Left forelimb (tissue), 1 donor: ENCODE measurements at places on chromosomes 2 and 18.
A peak's percentile ranks its signal among the peaks of the same experiment; 100 is the strongest.

DNA sequence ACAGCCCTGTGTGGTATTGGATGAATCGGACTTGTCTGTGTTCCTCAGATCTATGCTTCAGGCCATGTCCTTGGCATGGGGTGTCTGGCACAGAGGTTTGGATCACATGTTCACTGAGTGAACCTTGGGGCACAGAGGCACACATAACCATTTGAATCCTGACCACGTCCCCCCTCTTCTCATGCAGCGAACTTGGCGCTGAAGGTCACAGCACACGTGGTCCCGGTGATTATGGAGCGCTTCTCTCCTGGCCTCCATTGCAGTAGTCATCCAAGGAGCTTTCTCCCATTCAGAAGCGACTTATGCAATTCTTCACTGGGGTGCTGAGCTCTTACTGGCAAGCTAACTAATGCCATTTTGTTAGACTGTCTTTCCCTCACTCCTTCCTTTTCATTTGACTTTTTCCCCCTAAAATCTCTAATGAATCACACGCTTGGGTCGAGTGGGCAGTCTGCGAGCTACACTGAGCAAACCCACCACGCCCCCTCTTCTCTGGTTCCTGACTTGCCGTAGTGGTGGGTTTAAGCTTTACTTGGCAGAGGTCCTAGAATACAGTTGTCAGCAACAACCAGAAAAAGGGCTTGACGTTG, 59.4 kb downstream of the KCNG2 start:
- DNase-seq, result no peak

DNA sequence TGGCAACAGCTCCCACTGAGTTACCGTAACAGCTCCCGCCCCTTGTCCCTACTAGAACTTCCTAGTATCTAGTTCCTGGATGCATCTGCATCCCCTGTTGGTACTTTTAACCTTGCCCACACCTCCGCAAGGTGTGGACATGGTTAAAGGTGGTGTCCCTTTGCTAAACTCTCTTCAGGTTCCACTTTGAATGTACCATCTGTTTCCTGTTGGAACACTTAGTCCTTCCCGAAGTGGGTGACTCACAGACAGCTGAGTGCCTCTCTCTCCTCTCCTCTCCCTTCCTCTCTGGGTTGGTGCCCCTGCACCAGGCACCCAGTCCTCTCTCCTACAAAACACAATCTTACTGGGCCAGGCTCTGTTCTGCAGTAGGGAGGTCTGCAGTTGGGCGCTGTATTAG, 19.6 kb upstream of the REL start:
- DNase-seq, result no peak

- DNase-seq, result peak; percentile 65
Measured at GRCh38 chr2:3585261-3586109, 9.4 kb upstream of the COLEC11 start.

- DNase-seq, result no peak
Measured at GRCh38 chr2:163612332-163612731, 123.5 kb downstream of the FIGN start.

GRCh38 chr2:235564066-235564465, 70.2 kb downstream of the AGAP1 start:
- no peak for DNase-seq

DNA sequence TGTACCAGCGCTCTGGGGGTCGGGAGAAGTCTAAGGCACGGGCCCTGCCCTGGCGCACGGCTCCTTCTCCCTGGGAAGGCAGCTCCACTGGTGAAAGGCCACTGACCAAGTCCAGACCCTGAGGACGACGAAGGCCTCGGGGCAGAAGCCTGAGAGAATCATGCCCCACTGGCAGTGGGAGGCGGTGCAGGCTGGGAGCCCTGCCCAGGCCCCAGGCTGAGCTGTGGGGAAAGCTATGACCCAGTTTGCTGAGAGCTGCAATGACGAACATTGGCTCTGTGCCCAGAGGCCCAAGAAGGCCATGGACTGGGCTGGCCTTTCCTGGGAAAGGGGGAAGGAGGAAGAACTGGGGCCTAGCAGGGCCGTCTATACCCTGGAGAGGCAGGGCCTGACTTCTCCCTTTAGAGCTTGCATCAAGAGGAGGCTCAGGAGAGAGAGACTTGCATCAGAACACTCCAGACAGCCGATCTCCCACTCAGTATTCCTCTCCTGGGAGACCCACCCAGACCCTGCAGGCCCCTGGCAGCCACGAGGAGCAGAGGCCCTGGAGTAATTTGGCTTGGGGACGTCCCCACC, 32.9 kb downstream of the HS1BP3 start:
- DNase-seq, result peak; percentile 84

- DNase-seq, result no peak
Measured at GRCh38 chr2:219523031-219523671, 8.9 kb downstream of the ASIC4 start.

DNA sequence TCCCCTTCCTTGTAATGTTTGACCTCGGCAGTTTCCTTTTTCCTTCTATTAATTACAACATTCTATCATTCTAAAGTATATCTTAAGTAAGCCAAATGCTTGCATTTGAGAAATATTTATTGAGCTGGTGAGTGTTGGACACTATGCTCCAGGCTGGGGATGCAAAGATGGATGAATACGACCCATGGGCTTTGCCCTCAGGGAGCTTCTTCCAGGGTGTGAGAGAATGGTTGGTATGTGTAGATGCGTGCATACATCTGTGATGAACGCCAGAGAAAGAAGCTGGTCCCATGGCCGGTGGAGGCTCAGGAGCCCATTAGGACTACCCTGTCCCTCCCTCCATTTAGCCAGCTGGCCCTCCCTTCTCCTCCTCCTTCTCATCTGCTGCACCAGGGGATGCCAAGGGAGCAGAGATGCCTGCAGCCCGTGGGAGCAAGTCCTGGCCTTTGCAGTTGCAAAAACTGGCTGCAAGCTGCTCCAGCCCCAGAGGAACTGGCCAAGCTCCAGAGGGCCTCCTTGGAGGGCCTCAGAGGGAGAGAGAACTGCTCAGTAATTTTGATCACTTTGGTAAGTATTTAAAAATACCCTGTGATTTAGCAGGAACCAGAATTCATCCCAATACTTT, 65.7 kb upstream of the FOSL2 start:
- DNase-seq, result no peak

DNA sequence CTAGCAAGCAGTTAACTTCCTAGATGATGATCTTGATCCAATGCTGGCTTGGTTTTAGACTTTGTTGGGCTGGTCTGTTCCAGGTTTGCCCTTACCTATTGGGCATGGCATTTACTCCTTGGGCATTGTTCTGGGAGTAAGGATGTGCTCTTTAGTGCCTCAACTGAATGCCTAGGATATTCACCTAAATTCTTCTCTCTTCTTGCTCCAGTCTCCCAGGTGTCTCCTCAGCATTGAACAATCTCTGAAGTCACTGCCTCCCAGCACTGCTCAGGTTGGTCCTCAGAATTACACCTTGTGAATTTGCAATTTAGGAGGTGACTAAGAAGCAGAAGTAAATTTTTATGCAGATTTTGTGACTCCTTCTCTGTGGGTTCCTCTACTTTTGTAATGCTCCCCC, 307.7 kb upstream of the COL3A1 start:
- DNase-seq, result no peak

- no peak for DNase-seq
Measured at GRCh38 chr18:51053814-51054213, 23.8 kb downstream of the SMAD4 start.

- no peak for DNase-seq
Measured at GRCh38 chr2:167944825-167945659, 302.4 kb downstream of the STK39 start.

GRCh38 chr2:17208511-17208910, 309.7 kb downstream of the RAD51AP2 start:
- no peak for DNase-seq

DNA sequence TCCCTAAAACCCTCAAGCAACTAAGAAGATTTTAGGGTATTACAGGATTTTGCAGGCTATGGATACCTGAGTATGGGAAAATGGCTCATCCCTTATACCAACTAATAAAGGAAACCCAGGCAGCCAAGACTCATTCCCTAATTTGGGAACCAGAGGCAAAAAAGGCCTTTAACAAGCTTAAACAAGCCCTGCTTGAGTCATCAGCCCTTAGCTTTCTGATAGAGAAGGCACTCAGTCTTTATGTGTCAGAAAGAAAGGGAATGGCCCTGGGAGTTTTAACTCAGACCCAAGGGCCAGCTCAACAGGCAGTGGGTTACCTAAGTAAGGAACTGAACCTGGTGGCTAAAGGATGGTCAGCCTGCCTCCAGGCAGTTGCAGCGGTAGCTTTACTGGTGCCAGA, 96.9 kb upstream of the RMP24 start:
- DNase-seq, result no peak

DNA sequence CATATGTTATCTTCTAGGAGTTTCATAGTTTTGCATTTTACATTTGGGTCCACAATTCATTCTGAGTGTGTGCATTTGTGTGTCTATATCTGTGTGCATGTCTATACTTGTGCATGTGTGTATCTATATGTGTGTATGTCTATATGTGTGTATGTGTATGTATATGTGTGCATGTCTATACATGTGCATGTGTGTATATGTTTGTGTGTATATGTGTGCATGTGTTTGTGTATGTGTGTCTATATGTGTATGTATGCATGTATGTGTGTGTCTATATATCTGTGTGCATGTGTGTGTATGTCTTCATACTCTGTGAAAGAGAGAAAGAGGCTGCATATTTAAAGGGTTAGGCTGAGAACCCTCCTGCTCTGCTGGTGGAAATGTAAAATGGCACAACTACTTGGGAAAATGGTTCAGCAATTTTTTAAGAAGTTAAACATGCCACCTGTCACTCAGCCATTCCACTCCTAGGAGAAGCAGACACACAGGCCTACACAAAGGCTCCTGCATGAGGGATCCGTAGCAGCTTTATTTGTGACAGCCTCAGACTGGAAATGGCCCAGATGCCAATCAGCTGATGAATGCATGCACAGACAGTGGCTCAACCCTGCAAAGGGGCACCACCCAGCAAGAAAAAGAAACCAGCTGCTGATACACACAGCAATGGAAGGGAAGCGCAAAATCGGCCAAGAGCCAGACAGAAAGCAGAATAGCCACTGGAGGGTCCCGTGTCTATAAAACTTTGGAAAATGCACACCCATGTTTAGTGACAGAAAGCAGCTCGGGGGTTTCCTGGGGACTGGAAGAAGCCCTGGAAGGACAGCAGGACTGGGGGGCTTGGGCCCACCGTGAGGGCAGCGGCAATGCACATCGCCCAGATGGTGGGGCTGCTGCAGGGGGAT, 146.8 kb downstream of the SEPTIN10 start:
- peak; percentile 58 for DNase-seq

GRCh38 chr2:209368406-209368805, 55.4 kb upstream of the MAP2 start:
- no peak for DNase-seq

DNA sequence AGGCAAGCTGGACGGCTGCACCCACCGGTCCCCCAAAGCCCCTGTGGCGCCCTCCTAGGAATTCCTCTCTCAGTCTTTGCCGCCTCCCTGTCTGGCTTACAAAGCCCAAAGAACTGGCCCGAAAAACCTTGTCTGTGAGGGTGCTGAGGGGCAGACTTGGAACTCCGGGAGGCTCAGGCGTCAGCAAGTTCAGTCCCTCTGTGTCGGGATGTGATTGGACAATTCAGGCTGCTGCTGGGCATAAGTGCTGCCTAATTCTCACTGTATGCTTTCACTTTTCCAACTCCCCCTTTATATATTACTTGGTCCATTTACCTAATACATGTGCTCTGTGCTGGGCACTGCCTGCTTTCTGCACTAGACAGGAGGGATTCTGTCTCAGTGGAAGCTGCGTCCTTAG, 20.3 kb upstream of the SH3RF3 start:
- DNase-seq, result no peak

DNA sequence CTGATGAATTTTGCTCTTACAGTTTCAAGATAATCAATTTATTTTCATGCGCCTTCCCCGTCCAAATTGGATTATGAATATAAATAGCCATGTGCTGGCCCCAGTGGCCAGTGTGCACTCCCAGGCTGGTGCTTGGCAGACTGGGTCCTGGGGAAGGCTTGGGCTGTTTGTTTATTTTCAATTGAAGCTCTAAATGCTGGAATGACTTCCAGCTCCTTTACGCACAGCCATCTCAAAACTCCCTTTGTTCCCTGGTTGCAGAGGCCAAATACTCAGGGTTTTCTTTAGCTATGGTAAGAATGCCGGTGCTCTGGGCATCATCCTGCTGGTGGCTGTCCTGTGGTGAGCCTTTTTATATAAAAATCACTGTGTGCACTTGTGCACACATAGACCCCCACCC, 131.5 kb downstream of the PRKCE start:
- DNase-seq, result no peak

GRCh38 chr2:149446748-149447147, 116.4 kb downstream of the LYPD6 start:
- DNase-seq, result no peak

GRCh38 chr2:149666809-149667320, 79.3 kb upstream of the MMADHC start:
- no peak for DNase-seq

GRCh38 chr2:223601018-223601417, 1.1 kb downstream of the SCG2 start:
- no peak for DNase-seq
